ENCODE measurements at places on chromosomes 12 and 14. TPM values are rescaled to one million over a fixed set of nuclear protein-coding genes. Genes with fewer than 3 reads are reported as not detected.

DNA sequence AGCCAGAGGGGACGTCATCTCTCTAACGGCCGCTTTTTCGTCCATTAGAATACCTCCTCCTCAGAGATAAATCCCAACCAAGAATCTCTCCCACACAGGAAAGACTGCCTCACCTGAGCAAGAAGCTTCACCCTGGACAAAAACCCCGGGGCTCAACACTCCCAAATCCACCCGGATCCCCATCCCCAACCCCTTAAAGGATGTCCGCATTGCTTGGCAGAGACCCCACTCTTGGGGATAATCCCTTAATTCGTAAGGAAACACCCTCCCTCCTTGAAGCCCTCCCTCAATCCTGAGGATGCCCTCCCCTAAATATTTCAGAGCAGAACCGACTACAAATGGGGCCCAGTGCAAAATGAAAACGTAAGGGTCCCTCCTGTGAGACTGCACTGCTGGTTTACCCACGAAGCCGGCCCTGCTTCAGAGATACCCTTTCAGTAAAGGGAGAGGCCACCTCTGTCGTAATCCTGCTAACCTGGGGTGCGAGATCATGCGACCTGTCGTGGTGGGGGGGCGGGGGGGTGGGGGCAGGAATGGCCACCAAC, 655 bp upstream of the DYNLL1 start:
- DNase-seq = no peak

- no peak for DNase-seq
Observed at GRCh38 chr12:98894412-98895085, 249.5 kb downstream of the APAF1 start.

- no peak for DNase-seq
Observed at GRCh38 chr12:131729254-131729955, 18.5 kb downstream of the SFSWAP start.

PPM1A gene
- polyA plus RNA-seq = 46.5 TPM
